ENCODE measurements at places on chromosomes 12 and 14.
A peak's percentile ranks its signal among the peaks of the same experiment; 100 is the strongest.

GRCh38 chr14:20857630-20858261 is 33.4 kb upstream of the RNASE3 start:
- DNase-seq, result peak; percentile 47

DNA sequence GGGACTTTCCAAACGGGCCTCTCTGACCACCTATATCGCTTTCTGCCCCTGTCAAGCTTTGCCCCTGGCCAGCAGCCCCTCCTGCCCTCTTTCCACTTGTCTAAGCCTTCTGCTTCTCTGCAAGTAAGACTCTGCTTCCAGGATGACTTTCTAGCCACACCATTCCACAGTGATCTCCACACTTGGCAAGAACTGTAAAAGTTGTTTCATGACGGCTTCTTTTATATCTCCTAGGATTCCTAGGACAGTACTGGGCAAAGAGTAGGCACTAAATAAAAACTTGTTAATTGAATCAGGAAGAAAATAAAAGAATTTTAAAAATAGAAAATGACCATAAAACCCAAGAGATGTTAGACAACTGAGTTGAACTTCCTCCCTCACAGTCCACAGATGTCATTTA is 1.8 kb upstream of the PTPN21 start:
- peak; percentile 16 for DNase-seq

GRCh38 chr12:128131955-128132354 is 135.0 kb upstream of the TMEM132C start:
- no peak for DNase-seq

GRCh38 chr14:40296821-40297220 is 864.6 kb upstream of the FBXO33 start:
- DNase-seq, result no peak

DNA sequence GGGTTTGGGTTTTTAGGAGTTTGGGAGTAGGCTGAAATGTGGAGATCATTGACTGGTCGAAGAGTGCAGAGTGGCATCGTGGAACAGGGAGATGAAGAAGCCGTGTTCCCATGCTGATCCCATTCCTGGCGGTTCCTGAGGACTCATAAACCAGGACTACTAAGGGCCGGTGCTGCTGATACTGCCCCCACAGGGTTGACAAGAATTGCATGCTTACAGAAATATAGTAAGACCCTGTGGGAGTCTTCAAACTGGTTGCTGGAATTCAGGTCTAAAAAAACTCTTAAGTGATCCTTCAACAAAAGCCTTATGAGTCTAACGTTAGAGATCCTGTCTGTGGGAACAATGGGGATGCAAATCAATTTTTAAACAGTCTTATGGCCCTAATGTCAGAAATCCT is 64.0 kb upstream of the ARHGAP5 start:
- no peak for DNase-seq

DNA sequence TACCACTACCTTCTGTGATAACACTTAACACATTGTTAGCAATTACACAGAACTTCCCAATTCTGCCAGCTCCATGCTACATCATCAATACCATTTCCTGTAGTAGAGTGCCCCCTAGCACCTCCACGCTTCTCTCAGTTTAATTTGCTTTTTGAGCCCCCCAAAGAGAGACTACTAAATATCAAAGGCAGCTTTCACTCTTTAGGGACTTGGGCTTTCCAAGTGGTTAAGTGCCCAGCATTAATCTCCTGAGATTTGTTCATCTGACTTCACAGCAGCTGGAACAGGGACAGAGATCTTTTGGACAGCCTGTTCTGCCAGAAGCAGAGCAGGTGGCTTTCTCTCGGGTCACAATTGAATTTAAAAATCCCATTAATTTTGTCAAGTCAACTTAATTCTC is 954.9 kb downstream of the DIO2 start:
- no peak for DNase-seq

- DNase-seq, result no peak
These were observed 39.1 kb downstream of the TSPAN9 start for GRCh38 chr12:3116106-3116844.

DNA sequence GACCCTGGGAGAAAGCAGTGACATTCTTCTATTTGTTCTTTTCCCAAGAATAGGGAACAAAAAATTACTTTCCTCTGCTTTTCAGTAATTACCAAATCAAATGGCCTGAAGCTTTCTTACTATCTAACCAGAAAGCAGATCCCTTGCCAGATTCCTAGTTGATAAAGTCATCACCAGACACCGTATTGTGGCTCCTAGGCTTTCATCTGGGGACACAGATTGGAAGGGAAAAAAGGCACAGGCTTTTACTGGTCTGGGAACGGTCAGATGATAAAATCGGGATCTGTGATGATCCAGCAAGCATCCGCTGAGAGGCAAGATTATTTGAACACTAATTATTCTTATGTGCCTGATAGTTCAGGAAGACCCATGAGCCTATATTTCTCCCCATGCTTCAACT is 79.1 kb upstream of the BCL2L14 start:
- DNase-seq, result peak; percentile 40

- peak; percentile 100 for DNase-seq
These were observed at the start of the genes CEP290 and TMTC3 for GRCh38 chr12:88141774-88142609. Gene CEP290 (minus strand): TSS chr12:88142088. CDS start chr12:88141307, 781 bp downstream. Gene TMTC3 (plus strand): TSS chr12:88142307. CDS start chr12:88148316, 6,009 bp downstream.

DNA sequence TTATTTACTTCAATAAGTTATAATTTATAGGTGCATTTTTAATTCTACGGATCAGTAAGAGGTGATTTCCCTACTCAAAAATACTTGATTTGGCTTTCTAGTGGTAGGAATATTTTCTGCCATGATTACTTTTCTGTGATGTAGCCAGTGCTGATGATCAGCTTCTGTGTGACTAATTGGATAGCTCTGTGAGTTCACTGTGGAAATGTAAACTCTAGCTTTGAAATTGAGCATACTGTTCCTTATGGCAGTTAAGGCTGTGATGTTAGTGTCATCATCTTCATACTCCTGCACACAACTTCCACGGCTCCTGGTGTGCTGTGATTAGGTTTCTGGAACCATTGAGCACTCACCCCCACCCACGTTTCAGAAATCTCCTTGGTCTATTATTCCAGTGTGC is 48.2 kb downstream of the PLEKHA5 start:
- peak; percentile 37 for DNase-seq

- peak; percentile 67 for DNase-seq
These were observed at the start of gene RILPL1 for GRCh38 chr12:123533672-123534643. Gene RILPL1 (minus strand): TSS chr12:123533719. CDS start chr12:123533482, 237 bp downstream.

Data from fibroblast of skin of right biceps (primary cell).